Stimulated activated CD4-positive, alpha-beta T cell treated with anti-CD3 and anti-CD28 coated beads, Interleukin-4, amount 100 ng/mL, for 48 hours (primary cell): ENCODE measurements at places on chromosomes 12 and 14.

DNA sequence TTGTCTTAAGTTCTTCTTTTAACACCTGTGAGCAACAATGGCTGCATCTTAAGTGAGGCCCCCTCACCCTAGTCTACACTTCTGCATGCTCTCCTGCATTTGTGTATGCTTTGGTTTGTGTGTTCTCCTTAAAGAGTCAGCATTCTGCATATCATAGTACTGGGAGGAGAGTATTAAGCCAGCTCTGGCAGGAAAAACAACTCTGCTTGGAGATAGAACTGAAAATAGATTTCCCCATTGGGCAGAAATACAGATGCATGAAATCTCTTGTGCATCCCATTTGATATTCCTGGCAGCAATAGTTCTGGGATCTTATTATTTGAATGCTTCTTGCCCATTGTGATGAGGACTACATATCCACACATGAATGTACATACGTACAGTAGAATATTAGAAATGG lies 70.6 kb upstream of the PRICKLE1 start:
- no peak for DNase-seq

GRCh38 chr14:54427871-54428270 lies 13.3 kb downstream of the CNIH1 start:
- no peak for DNase-seq

DNA sequence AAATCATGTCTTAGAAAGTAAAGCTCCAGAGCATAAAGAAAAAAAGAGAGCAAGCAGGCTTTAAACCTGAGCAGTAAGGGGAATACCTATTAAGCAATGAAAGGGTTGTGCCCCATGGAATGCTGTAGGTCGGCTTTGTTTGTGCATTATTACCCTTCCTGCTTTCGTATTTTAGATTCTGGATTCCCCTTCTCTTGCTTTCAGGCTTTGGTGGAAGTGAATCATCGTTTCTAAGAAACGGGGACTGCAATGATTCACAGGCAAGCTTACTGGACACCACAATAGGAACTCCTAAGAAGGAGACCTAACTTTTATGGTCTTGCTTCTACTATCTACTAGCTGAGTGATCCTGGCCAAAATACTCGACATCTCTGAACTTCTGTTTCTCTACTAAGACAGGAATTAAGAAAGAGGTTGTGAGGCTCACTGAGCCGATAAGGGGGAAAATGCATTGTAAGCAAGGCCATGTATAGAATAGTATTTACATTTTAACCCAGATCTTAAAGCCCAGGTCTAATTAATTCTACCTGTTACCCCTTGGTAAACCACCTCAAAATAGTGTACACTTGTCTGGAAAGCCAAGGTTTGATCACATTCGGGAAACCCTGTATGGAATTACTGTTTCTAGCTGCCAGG lies 1.2 kb upstream of the BMAL2 start:
- peak; percentile 9 for DNase-seq

GRCh38 chr12:2003676-2004112 lies 563 bp downstream of the DCP1B start:
- DNase-seq: peak; percentile 4

DNA sequence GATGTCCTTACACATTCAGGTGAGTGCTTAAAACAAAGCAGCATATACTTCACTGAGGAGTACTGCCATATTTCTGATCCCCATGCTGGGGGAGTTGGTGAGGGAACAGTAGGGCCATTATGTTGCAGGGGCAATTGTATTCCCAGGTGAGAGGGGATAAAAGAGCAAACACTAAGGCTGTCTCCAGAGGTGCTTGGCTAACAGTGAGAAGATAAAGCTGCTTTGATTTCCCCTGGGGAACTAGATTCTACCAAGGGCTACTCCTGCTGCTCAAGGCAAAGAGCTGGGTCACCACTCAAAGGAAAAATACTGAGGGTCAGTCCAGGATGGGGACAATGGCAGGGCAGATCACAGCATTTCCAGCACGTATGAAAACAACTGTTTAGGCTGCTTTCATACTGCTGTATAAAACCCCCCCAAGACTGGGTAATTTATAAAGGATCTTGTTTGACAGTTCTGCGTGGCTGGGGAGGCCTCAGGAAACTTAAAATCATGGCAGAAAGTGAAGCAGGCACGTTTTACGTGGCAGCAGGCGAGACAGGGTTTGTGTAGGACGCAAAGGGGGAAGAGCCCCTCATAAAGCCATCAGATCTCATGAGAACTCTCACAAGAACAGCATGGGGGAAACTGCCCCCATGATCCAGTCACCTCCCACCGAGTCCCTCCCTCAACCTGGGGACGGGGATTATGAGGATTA lies 47.8 kb upstream of the OR5AU1 start:
- no peak for DNase-seq

GRCh38 chr12:32457251-32458025 lies 58.1 kb downstream of the FGD4 start:
- no peak for DNase-seq

GRCh38 chr12:132428936-132429601 lies 60.9 kb upstream of the FBRSL1 start:
- DNase-seq: no peak

DNA sequence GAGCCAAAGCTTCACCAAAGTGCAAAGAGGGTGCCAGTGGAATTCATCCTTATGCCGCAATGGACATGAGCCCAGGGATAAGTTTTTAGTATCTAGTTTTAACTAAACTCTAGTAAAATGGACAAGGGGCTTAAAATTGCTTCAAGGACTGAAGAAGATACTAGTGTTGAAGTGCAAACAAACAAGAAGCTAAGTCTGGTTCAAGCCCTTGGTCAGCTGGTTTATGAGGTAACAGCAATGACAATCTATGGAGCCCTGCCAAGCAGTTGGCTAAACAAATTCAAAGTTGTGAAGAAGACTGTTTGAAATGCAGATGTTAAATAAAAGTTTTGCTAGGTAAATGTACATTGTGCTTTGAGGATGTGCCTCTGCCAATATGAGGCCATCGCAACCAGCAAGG lies 209.4 kb downstream of the KTN1 start:
- no peak for DNase-seq

- DNase-seq: no peak
These were observed 49.1 kb downstream of the NCOR2 start for GRCh38 chr12:124518051-124518932.

GRCh38 chr14:68794851-68795596 lies 2.2 kb upstream of the ZFP36L1 start:
- peak; percentile 66 for DNase-seq

DNA sequence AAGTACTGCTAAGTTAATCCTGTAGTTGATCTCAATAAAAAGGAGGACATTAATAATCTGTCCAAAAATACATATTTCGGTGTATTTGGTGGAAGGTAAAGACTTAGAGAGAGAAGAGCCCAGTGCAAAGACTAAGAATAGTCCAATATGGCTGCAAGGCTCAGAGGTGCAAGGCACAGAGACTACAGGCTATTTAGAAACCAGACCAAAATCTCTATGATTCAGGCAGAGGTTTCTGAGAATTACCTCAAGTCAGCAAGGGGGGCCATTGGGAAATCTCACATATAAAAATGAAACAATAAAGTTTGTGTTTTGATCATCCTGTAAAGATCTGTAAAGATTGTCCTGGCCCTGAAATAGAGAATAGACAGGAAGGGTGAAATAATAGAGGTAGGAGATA lies 1173.0 kb downstream of the VRK1 start:
- DNase-seq: no peak

DNA sequence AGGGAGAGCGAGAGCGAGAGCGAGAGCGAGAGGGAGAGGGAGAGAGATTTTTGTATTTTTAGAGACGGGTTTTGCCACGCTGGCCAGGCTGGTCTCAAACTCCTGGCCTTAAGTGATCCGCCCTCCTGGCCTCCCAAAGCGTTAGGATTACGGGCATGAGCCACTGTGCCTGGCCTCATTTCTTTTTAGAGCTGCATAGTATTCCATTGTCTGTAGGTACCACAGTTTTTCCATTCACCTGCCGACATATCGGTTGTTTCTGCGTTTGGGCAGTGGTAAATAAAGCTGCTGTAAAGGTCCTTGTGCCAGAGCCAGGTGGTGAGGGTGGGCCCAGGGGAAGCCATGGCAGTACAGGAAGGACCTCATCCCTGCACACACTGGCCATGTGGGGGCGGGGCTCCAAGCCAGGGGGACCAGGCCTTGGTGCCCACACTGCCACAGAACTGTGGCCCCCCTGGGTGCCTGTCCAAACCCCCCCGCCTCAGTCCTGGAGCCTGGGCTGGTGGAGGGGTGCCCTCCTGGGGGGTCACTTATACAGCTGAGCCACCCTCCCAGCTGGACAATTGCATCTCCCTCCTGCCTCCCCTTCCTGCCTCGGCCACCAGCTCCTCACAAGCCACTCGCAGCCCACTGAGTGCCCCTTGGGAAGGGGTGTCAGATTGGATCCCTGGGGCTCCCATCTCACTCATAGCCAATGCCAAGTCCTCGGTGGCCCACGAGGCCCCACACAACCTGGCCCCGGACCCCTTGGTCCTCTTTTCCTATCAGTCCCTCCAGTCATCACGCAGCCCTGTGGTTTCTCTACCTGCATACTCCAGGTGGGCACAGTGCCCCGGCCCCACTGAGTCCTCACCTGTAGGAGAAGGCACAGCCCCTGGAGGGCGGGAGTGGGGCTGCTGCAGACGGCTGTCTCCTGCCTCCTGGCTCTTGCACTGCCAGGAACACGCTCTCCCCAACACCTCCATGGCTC lies 1.7 kb upstream of the PUS1 start:
- DNase-seq: no peak

DNA sequence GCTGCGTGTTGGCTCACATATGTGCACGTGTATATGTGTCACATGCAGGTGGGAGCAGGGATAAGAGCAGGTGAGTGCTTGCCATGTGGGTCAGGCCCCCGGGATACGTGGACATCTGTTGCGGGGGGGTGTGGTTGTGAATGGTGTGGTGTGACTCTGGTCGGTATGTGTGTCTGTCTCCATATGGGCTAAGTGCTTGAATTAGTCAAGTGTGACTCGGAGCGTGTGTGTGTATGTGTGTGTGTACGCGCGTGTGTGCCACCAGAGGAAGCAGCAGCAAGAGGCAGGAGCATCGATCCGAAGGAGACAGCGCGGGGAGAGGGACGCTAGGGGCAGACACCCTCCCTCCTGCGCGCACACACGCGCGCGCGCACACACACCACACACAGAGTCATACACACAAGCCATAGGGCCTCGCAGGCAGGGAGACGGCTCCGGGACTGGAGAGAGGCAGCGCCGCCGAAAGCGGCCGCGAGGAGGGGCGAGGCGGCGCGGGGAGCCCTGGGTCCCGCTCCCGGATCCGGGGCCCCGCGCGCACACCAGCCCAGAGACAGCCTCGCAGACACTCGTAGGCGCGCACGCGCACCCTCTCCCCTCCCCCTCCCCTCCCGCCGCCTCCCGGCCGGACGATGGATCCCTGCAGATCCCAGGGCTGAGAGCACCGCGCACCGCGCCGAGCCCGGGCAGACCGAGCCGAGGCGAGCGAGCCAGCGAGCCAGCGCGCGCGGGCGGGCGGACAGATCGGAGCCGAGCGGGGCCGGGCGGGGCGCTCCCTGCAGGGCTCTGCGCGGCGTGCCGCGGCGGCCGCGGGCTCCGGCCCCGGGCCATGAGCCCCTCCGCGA lies at the start of gene ASIC1:
Gene ASIC1, plus strand, starts transcription at position 597 of the 842 bp plus-strand sequence. CDS start 1,171 bp downstream, outside the sequence.
- DNase-seq: peak; percentile 39

DNA sequence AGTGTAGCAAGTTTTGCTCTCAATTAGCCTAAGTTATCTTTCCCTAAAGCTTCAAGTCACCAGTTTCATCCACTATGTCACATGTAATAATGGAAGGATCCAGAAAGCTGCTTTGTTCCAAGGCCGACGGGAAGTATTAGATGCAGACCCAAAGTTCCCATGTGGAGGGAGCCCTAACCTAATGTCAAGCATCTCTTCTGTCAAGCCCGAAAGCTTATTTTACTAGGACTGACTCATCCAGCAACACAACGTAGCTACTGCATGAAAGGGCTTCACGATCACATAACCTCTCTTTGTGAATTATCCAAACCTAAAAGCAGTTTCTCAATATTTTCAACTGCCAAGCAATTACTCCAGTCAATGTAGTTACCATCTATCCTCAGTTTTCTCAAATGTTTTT lies 133.4 kb downstream of the SLC6A15 start:
- no peak for DNase-seq
